ENCODE measurements at places on chromosomes 13 and 19. TPM values are rescaled to one million over a fixed set of nuclear protein-coding genes. Genes with fewer than 3 reads are reported as not detected.

PKN1 gene
- total RNA-seq: 146 TPM

DENND1C gene
- 1.1 TPM for total RNA-seq

GRCh38 chr19:50444059-50444458, 11.4 kb downstream of the MYBPC2 start:
- no peak for DNase-seq

DNA sequence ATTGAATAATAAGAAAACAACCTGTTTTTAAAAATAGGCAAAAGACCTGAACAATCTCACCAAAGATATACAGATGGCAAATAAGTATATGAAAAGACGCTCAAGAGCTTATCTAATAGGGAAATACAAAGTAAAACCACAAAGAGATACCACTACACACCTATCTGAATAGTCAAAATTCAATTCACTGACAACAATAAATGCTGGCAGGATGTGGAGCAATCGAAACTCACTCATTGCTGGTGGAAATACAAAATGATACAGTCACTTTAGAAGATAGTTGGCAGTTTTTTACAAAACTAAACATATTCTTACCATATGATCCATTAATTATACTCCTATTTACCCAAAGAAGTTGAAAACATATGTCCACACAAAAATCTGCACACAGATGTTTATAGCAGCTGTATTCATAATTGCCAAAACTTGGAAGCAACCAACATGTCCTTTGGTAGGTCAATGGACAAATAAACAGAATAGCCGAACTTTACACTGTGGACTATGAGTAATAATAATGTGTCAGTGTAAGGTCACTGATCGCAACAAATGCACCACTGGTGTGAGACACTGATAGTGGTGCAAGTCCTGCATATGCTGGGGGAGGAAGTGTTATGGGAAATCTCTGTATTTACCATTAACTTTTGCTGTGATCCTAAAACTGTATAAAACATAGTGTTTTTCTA, 20.8 kb downstream of the ZC3H13 start:
- no peak for DNase-seq

- DNase-seq: no peak
Observed at GRCh38 chr19:16626796-16627192, 1.2 kb downstream of the MED26 start.

- no peak for DNase-seq
Observed at GRCh38 chr13:45410001-45410400, 8.2 kb downstream of the SLC25A30 start.

GRCh38 chr13:81388400-81388799, 1047.5 kb upstream of the SPRY2 start:
- DNase-seq: no peak

DNA sequence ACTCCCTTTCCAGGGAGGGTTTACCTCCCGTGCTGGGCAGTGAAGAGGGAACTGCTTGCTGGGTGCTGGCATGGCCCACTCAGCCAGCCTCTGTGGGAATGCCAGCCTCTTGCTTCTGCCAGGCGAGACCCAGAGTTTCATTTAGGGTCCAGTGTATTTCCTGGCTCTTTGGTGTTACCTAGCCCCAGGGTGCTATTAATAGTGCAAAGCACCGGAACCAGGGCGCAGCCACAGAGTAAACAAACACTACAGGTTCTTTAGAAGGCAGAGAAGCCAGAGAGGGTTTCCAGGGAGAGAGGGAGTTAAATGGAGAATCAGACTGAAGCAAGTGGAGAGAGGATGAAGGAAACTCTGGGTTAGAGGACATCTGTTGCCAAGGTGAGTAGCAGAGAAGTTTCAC, 74.9 kb upstream of the SPATA13 start:
- DNase-seq: no peak
